ENCODE measurements at places on chromosomes 3 and 15.

DNA sequence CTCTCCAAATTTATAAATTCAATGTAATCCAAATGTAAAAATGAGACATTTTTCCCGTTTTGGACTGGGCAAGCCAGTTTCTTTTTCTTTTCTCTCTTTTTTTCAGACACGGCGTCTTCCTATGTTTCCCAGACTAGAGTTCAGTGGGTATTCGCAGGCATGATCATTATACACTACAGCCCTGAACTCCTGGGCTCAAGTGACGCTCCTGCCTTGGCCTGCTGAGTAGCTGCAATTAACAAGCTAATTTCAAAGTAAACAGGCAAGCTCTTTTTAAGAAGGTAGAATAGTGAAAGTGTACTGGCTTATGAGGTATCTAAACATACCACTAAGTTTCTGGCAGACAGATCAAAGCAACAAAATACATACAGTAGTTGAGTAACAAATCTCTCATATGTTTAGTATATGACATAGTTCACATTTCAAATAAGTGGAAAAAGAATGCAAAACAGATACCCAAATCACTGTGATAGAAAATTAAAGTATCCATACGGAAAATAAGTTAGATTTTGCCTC, 13.5 kb downstream of the HIGD1A start:
- no peak for DNase-seq

DNA sequence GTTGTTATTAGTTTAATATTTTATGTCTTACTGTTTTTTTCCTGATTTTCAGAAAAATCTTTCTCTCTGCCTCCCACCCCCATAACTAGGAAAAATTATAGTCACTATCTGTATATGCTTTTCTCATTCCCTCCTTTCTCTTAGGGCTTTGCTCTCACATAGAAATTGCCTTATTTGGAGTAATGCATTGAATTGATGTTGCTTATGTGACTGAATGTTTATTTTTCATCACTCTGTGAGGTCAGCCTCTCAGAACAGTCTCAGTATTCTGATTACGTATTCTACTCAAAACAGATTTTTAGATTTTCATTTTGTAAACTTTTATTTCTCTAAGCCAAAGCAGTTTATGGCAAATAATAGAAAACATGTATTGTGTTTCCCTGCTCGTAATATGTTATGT, 121.0 kb downstream of the SLMAP start:
- DNase-seq = no peak

- DNase-seq = no peak
Measured at GRCh38 chr3:181616088-181617070, 95.3 kb upstream of the SOX2 start.

DNA sequence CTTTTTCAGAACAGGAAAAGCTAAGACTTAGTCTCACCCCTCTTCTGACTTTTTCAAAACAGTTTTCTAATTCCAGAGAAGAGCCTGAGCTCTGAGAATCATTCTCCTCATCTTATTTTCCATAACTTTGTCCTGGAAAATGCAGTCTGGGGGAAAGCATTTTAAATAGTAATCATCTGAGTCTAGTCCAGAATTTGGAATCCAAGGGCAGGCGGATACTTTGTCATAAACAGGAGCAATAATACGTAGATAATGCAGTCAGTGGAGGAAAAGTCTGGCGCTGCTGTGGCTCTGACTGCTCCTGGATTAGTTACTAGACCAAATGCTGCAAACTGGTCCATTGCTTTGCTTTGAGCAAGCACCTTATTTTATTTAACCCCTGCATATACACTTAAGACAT, 285.0 kb downstream of the THSD4 start:
- no peak for DNase-seq

DNA sequence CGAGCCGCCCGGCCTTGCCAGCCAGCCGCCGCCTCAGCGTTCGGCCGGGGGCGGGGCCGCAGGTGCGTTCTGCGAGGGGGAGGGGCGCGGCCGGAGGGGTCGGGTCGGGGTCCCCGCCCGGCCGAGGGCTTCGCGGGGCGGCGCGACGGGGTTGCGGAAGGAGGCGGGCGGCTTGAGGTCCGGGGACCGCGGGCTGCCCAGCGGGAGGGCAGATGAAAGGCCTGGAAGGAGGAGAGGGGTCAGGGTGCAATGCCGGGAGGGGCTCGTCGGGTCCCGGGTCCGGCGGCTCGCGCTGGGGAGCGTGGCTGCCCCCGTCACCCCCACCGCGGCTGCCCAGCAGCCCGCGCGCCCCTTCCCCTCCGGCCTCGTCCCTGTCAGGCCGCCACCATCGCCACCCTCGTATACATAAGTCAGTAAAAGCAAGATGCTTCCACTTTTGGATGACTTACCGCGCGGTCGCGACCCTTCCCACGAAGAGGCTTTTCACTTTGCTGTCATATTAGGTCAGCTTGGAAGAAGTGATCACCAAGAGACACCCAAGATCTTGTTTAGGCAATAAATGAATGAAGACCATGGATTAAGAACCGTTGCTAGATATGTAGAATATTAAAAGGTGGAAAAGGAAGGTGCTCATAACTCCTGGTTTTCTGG, 620 bp upstream of the ANP32A start:
- DNase-seq = no peak

- no peak for DNase-seq
Measured at GRCh38 chr15:73822998-73823397, 50.4 kb upstream of the TBC1D21 start.

DNA sequence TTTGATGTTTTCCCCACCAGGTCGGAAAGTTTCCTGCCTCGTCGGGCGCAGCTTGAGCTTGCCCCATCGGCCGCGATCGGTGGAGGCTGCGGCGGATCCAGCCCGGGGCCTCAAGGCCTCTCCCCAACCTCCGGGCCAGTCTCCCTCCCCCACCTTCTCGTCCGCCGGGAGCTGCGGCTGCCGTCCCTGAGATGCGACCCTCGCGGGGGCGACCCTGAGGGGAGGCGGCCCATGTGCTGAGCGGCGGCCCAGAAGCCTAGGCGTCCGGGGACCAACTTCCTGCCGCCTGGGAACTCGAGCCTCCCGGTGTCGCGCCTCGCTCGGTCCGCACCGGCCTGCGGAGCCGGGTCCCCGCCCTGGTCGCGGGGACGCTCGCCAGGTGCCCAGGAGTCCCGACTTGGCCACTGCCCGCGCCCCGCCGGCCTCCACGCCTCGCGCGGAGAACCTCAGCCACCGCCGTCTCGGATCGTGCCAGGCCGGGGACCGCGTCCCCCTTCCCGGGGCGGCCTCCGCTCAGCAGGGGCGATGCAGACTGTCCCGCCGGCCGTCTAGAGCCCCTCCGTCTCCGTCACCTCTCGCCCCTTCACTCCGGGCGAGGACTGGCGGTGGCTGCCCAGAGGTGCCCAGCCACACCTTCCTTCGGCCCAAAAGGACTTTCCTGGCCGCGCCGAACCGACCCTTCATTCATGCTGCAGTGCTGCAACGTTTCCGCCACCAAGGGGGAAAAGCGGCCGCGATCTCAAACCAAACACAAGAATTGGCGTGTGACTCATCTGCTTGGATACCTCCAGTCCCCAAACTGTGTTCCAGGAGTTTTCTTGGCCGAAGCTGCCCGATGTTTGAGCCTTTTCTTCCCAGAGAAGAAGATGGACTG, 656 bp downstream of the SLMAP start:
- DNase-seq = peak; percentile 36

DNA sequence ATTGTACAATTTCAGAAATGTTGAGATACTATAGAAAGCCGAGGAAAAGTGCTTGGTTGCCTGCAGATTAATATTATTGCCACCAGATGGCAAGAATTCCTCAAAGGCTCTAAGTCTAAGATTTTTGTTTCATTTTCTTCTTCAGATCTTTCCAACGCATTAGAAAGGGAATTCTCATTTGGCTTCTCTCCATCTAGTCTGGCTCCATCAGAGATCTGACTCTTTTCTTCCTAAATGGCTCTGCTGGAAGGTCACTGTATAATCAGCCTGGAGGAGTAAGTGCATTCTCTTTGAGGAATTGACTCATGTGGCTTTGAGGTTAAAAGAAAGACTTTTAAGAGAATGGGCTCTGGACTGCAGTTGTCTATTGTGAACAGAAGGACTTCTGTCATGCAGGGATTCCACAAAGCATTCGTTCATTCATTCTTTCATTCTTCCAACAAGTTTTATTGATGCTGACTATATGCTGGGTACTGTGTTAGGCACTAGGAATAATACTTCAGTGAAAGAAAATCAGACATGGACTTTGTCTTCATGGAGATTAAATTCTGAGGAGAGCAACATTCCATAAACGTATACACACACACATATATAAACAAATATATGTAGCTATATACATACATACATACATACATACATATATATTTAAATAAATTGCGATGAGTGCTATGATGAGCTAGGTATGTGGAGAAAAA, 55.3 kb downstream of the SLC28A2 start:
- DNase-seq = peak; percentile 49

DNA sequence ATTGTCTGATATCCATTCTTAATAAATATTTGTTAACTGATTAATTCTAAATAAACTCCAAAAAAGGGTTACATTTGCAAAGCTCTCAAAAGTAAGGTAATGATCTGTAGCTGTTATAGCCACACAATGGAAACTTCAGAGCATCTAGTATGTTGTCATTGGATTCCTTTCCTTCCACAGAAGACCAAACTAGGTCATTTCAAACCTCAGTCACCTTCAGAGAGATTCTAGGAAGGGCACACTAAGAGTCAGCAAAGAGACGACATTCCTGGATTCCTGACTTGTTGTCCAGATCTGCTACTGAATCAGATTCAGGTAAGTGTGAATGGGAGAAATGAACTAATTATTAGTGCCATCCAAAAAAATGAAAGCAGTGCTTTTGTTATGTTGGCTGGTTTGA, 3.0 kb upstream of the COL8A1 start:
- DNase-seq = no peak

DNA sequence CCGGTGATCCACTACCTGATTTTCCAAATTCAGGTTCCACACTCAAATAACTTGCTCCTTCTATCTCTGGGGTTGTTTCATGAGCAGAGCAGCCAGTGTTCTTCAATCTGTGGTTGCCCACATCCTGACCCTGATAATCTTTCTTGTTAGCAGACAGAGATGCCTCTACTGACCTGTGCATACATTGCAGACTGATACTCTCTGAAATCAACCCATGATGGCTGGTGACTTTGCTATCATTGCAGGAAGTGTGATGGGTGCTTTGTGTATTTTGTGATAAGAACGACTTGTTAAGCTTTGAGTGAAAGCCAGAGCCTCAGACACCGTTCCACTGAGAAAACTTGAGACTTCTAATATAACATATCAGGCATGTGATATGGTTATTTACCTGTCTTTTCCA, 39.9 kb downstream of the GATM start:
- DNase-seq = peak; percentile 6

DNA sequence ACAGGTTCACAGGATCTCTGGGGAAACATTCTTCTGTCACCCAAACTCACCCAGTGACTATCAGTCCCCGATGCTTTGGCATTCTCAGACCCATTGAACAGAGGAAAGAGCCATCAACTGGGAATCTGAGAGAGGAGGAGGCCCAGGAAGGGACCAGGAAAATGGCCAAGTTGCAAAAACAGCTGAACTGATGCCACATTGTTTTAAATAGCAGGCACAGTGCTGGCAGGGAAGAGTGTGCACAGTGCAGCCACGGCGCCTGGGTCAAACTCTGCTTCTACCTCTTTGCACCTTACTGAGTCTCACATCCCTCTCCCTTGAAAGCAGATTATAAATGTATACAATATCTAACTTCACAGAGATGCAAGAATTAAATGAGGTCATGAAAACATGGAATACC, 66.4 kb downstream of the SRGAP3 start:
- no peak for DNase-seq

DNA sequence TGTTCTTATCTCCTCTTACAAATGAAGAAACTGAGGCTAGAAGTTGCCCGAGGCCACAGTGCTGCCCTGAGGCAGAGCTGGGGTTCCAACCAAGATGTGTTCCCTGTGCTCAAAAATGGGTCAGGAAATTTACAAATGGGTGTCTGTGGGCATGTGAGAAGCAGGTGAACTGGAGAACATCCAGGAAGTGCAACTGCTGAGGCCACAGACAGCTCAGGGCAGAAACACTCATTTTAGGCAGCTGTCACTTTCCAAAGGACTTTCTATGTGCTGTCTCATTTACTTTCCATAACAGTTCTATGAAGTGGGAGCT, 47.2 kb upstream of the ATP2B2 start:
- peak; percentile 35 for DNase-seq

GRCh38 chr3:49673121-49673714, 933 bp upstream of the APEH start:
- no peak for DNase-seq

DNA sequence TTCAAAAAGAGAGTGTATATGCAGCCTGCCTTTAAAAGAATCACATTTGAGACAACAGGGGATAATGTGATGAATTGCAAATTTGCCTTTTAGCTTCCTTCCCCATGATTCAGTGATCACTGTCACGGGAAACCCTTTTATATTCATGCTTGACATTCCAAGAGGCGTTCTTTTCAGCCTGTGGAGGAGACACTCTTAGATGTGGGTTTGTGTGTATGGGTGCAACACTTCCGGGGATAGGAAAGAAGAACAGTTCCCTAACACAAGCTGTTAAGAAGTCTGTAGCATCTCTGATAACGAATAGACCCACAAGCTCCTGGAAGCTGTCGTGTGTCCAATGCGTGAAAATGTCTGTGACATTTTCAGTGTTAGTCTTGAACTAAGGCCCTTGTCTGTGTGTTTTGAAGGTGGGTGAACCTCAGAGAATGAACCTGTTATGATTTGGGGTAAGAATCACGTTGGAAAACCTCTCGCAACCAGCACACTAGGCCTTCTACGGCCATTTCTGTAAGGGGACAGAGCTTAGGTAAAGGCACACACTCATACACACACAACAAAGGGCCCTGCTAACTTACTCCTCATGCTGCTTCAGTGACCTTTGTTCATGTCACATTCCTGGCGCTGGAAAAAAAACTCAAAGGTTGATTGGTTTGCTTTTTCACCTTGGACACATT, 229.2 kb upstream of the ST8SIA2 start:
- DNase-seq = no peak

DNA sequence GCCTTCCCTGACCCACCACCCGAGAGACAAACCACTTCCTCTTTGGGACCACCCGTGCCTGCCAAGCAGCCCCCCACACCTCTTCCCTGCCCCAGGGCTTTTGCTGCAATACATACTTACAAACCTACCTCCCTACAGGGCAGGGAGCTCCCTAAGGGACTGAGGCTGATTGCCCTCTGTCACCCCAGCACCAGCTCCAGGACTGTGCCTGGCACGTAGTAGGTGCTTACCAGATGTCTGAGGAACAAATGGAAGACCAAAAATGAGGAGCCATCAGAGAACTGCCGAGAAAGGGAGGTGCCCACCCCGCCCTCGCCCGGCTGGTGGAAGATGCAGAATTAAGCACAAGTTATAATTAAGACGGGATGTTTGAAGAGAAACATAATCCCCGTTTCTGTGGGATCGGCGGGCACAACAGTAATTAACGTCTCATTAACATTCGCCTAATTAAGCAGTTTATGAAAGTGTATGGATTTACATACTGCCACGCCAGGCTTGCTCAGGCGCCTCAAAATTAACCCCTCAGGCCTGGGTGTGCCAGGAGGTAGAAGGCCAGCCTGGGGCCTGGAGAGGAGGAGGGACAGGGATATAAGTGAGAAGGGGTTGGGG, 130.1 kb upstream of the LINGO1 start:
- DNase-seq = no peak

DNA sequence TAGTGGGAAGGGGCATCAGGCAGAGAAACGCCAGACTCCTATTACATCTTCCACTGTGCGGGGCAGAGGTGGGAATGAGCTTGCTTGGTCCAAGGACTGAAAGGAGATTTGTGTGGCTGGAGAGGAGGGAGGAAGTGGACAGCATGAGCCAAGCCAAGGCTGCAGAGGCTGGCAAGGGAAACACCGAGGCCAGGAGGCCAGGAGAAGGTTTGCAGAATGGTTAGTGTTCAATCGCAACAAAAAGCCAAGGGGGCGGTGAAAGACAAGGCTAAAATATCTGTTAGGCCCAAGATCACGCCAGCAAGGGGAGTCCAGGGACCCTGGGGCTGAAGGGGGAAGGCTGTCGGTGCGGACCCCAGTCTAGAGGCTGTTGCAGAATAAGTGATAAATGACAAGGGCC, 75.8 kb downstream of the CPN2 start:
- DNase-seq = no peak

Data from MV-4-11 (cell line).